ENCODE measurements at places on chromosomes 3 and 15.

- DNase-seq: no peak
These were observed 247.7 kb downstream of the ADAMTS17 start for GRCh38 chr15:100094127-100094510.

DNA sequence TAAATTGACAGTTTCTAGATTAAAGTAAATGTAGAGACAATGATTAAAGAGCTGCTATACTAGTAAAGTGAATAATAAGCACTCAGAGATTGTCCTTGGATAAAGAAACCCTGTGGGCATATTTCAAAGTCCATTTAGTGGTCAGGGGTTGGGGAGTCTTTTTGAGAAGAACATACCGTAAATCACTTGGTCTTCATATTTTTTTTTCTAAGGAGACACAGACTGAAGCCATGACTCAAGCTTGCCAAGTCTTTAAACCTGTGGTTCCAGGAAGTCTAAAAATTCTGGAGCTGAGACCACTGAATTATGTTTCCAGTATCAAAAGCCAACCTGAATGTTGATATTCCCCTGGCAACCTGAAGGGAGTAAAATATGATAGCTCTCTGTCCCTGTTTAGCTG lies 171.0 kb downstream of the TPRG1 start:
- no peak for DNase-seq

- DNase-seq: peak; percentile 53
These were observed at the start of gene ABHD14A for GRCh38 chr3:51974963-51975851. Gene ABHD14A (plus strand): TSS chr3:51975064. CDS start chr3:51975136, 72 bp downstream.

- DNase-seq: no peak
These were observed 105.0 kb downstream of the LRRK1 start for GRCh38 chr15:101024073-101024695.

GRCh38 chr3:39216176-39216790 lies 23.9 kb upstream of the XIRP1 start:
- no peak for DNase-seq

GRCh38 chr3:26428992-26429391 lies 193.6 kb upstream of the LRRC3B start:
- no peak for DNase-seq

- DNase-seq: no peak
These were observed 44.7 kb upstream of the SELENOK start for GRCh38 chr3:53936347-53936746.

DNA sequence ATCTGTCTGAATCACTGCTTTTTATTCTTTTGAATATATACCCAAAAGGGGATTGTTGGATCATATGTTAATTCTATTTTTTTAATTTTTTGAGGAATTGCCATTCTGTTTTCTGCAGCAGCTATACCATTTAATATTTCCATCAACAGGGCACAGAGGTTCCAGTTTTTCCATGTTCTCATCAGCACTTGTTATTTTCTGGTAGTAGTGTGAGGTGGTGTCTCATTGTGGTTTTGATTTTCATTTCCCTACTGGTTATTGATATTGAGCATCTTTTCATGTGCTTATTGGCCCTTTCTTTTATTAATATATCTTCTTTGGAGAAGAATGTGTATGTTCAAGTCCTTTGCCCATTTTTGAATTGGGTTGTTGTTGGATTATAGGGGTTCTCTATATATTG lies 68.1 kb downstream of the PDE8A start:
- DNase-seq: no peak

- no peak for DNase-seq
These were observed 84.5 kb downstream of the MITF start for GRCh38 chr3:69823743-69824142.

GRCh38 chr3:124526601-124527000 lies 203.7 kb upstream of the UMPS start:
- no peak for DNase-seq

GRCh38 chr15:35695003-35695402 lies 149.0 kb upstream of the DPH6 start:
- DNase-seq: no peak

GRCh38 chr15:93041159-93041547 lies 47.9 kb downstream of the RGMA start:
- no peak for DNase-seq

- no peak for DNase-seq
These were observed 51.6 kb downstream of the ZNF621 start for GRCh38 chr3:40576396-40576795.

GRCh38 chr3:160413613-160414248 lies 14.3 kb downstream of the SMC4 start:
- peak; percentile 61 for DNase-seq

- no peak for DNase-seq
These were observed 6.7 kb upstream of the RNF13 start for GRCh38 chr3:149806171-149806778.

DNA sequence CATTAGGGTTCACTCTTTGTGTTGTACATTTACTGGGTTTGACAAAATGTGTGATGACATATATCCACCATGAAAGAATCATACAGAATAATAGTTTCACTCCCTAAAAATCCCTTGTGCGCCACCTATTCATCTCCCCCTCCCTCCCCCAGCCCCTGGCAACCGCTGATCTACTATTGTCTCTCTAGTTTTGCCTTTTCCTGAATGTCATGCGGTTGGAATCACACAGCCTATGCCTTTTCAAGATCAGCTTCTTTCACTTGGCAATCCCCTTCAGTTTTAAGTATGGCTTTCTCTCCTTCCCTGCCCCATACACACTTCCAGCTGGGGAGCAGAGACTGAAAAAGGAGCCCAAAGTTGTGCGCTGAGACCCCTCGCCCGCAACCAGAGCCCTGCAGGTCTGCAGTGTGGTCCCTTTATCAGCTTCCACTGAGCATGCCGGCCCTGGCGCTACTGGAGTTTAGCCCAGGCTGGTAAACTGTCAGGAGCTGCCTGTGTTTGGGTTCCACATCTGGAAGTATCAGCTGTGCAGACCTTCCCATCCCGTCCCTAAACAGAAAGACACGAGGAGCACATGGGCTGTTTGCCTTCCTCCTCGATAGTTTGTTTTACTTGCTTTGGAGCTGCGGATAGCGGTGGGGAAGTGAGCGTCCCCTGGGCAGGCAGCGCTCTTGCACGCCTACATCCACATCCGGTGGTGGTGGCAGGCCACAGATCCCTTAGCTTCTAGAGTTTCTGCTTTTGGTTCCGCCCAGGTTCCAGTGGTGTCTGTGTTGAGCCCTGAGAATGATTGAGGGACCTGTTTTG lies 12.3 kb downstream of the BOC start:
- no peak for DNase-seq

GRCh38 chr3:148625095-148625736 lies 72.5 kb upstream of the AGTR1 start:
- no peak for DNase-seq

- DNase-seq: peak; percentile 5
These were observed 74.2 kb upstream of the POU1F1 start for GRCh38 chr3:87350367-87351199.

DNA sequence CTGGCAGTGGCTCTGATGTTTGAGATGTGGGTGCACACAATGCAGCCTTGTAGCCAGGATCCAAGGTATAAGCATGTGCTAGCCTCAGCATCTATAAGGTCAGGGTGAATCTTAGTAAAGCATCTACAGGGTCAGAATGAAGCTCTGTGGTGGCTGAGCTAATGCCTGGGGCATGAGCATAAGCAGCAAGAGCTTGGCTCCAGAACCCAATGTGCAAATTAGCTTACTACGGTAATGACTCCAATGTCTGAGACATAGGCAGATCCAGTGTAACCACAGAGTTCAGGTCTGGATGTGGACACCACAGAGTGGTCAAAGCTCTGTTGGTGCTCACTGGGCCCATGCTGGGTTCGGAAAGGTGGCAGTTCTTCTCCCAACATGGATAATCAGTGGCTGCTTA lies 304.5 kb upstream of the NECTIN3 start:
- no peak for DNase-seq

GRCh38 chr3:19399356-19399755 lies 251.0 kb downstream of the KCNH8 start:
- no peak for DNase-seq

DNA sequence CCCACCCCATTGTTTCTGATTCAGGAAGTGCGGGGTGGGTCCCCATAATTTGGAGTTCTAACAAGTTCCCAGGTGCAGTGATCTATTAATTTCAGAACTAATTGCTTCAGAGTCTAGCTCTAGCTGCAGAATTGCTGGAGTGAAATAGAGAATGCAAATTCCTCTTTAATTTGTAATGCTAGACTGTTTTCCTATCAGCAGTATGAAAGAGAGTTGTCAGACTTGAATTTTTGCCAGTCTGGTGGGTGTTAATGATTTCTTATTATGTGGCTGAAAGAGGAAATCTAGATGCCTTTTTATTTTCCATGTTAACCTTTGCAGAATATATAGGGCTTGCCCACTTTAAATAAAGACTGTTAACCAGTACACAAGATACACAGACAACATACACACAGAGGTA lies 23.7 kb downstream of the APH1B start:
- no peak for DNase-seq

DNA sequence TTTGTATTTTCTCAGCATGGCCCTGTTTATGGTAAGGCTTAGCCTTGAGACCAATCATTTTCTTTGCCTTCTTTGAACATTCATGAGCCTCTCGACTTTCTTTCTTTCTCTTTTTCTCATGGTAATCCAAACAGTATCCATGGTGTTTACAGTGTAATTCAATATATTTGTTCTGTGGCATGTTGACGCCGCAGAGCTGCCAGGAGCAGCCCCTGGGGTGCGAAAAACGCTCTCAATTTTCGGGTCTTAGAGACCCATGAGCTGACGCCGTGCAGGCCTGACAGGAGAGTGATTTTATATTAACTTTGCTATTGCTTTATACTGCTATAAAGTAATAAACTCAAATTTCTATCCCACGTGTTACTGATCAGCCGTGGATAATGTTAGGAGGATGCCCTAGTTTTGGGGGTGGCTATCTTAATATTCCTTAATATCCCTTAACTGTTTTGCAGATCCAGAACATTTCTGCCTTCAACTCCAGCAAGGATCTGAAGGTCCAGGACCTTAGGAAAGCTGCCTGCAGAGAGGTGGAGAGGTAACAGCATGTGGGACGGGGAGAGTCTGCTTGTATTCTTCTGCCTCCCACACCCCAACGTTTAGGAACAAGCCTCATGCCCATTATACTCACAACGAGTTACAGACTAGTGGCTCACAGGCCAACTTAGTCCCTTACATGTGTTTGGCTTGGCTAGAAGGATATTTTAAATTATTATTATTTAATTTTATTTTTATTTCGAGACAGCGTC lies 29.3 kb upstream of the MYO1E start:
- DNase-seq: no peak

GRCh38 chr3:194661946-194662345 lies 10.0 kb downstream of the LSG1 start:
- no peak for DNase-seq

GRCh38 chr15:67063689-67064606 lies 1.5 kb upstream of the SMAD3 start:
- no peak for DNase-seq

GRCh38 chr15:87604857-87605446 lies 651.6 kb downstream of the NTRK3 start:
- DNase-seq: no peak

DNA sequence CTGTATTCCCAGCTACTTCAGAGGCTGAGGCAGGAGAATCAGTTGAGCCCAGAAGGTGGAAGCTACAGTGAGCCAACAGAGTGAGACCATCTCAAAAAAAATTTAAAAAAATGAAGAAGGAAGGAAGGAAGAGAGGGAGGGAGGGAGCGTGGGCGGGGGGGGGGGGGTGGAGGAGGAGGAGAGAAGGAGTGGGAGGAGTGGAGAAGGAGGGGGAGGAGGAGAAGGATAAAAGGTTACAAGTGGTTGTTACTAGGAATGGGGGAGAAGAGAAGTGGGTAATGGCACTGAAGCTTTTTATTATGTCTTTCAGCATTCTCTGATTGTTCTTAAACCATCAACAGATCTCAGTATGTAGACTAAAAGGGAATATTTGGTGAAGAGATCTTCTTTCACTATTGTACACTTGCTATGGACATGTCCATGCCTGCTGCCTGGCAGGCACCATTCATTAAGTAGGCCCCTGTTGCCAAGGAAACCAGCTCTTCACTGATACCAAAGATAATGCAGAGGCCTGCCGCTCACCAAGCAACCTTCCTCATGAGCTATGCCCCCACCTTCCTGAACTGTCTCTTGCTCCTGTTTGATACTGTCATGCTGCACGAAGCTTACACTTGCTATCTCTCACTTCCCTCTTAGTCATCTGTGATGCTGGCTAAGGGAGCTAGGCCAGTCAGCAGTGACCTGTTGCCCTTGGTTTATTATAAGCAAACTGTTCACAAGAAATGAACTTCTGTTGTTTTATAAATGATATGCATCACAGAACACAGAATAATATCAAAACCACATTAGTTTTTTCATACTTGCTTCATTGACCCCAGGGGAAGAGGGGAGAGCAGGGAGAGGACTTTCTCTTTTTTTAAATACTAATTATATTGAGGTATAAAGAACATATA lies 23.1 kb downstream of the EPM2AIP1 start:
- DNase-seq: no peak

DNA sequence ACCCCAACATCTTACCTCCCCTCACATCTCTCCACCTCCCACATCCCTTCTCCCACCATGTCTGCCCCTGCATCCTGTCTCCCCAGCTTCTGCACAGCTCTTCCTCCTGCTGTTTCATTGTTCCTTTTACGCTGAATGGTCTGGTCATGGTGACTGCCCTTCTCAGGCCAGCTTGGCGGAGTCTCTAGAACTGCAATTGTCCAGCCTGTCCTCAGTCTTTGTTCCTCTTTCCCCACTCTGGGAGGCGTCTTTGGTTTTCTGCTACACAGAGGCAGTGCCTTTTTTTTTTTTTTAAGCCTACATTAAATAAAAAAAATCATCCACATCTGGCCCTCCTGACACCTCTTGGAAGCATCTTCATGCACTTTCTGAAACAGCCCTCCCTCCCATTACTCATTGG lies 49.1 kb upstream of the SEC22A start:
- DNase-seq: no peak

DNA sequence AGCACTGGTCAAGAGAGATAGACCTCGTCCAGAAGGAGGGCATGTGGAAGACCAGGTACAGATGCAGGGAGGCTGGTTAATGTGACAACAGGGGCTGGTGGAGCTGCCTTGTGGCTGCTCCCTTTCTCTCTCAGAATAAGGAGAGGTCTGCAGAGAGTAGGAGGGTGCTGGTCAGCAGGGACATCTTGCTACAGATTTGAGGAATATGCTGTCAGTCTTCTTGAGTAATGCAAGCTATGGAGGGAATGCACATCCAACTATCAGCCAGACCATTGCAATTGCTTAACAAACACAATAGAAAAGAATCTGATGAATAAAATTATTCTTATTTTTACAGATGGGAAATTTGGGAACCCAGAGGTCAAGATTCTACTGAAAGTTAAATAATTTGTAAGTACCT lies 20.3 kb upstream of the SIAH2 start:
- DNase-seq: no peak

DNA sequence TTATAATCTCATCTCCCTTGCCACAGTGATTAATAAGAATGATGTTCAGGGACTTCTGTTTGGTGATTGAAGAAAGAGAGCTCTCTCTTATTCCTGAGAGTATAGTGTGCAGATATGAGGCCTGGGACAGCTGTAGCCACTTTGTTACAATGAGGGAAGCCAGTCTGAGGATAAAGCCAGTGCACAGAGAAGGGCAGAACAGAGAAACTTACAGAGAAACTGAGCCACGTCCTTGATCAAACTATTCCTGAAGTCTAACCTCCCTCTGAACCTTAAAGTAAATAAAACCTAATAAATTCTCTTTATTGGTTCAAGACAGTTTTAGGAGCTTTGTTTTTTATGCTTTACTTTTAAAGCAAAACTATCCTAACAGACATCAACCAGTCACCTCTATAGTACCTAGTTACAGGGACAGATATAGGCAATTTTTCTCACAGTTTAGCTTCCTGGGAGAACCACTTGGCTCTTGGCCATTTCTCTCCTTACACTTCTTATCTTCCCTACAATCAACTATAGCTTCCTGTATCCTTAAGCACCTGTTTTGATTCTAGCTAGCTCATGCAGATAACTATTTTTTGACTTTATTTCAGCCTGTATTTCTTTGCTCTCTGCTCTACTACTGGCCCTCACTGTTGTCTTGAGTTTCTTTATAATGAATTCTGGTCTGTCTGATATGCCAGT lies 284.4 kb downstream of the SHQ1 start:
- no peak for DNase-seq

Data from activated T-cell treated with anti-CD3 and anti-CD28 coated beads, Interleukin-2, amount 50 U/mL, for 4 hours (primary cell).